Activated CD8-positive, alpha-beta memory T cell treated with anti-CD3 and anti-CD28 coated beads, Interleukin-2, amount 50 U/mL, for 48 hours (primary cell): ENCODE measurements at places on chromosomes 2 and 18.

GRCh38 chr2:136021976-136022375, 36.5 kb upstream of the DARS1 start:
- DNase-seq: no peak

DNA sequence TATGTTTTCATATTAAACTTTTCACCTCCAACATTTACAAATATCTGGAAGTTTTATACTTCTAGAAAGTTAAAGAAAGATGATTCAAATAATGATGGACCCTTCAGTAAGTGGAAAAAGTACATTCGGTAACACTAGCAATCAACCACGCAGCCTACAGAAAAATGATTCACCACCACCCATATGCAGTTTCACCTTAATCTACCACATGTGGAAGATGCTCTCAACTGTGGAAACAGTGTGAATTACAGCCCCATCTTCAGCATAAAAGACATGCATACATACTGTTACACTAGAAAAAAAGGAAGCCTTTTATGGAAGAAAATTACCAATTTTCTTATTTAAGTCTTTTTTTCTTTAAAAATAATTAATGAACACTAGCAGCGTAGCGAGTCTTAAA, 1.1 kb downstream of the SLC38A11 start:
- no peak for DNase-seq

DNA sequence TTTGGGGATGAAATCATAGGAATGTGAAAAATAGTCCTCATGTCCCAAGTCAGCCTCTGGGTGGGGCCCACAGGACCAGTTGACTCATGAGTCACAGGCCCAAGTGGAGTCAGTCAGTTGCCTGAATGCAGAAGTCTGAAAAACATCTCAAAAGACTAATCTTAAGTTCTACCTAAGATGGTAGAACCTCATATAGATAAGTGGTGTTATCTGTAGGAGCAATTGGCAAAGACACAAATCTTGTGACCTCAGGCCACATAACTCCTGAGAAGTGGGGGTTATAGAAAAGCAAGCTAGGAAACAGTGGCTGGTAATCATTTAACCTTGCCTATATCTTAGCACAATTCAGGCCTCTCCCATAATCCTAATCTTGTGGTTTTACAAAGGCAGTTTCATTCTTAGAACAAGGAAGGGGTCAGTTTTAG, 257.1 kb upstream of the SPOPL start:
- DNase-seq: no peak

GRCh38 chr2:10787176-10787968, 25.2 kb downstream of the PDIA6 start:
- no peak for DNase-seq

DNA sequence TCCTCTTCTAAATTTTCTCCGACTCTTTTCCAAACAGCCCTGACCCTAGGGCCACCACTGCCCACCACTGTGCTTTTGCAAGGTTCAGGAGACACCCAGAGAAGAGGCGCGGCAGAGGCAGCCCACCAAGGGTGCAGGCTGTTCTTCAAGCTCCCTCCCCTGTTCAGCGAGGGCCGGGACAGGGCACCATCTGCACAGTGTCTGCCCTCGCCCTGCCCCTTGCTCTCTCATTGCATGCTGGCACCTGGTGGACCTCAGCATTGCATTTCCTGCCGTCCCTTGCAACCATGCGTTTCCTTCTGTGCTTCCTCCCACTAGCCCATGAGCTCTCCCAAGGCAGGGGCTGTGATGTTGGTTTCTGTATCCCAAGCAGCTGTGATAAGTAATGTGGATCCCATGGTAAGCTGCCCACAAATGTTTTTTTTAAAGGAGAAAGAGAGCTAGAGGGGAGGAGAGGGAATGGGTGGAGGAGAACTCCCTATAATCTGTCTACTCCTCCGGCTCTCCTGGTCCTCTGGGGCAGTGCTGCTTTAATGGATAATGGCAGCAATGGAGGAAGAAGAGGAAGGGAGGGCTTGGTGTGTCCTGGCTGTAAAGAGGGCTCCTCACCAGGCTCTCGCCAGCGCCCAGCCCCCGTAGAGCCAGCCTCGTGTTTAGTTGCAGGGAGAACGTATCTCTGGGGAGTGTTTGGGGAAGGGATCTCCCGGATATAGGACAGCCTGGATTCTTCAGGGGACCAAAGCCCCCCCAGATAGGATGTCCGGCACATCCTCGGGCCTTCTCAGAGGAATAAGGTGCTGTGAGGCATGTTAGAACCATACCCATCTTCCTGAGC, 15.6 kb upstream of the YWHAQ start:
- DNase-seq: no peak

GRCh38 chr18:24231773-24232735, 93.2 kb downstream of the CABYR start:
- no peak for DNase-seq
